Colonic mucosa (tissue), 4 donors: ENCODE measurements at places on chromosomes 12 and 14.
A peak's percentile ranks its signal among the peaks of the same experiment; 100 is the strongest.

DNA sequence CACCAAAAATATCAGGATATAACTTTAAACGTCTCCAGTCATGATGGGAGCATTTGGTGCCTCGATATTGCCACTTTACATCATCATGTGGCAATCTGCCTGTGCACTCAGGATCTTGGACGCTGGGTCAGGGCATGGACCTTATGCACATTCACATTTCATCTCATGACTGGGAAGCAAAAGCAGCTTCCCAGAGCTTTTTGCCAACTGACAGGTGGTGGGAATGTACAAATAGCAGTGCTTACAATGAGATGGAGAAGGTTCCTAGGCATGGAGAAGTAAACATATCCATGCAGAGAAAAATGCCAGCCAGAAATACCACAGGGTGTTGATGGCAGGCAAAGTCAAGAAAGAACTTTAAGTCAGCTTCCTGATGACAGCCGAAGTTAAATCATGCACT, 30.3 kb downstream of the EFCAB11 start:
- no peak for DNase-seq

GRCh38 chr14:104295681-104296387, 157.4 kb downstream of the KIF26A start:
- DNase-seq, result no peak

GRCh38 chr14:95516554-95517181, at the start of gene SYNE3:
SYNE3 (minus strand) TSS chr14:95516650; CDS start chr14:95475821, 40,829 bp downstream.
- DNase-seq, result peak; percentile 78

DNA sequence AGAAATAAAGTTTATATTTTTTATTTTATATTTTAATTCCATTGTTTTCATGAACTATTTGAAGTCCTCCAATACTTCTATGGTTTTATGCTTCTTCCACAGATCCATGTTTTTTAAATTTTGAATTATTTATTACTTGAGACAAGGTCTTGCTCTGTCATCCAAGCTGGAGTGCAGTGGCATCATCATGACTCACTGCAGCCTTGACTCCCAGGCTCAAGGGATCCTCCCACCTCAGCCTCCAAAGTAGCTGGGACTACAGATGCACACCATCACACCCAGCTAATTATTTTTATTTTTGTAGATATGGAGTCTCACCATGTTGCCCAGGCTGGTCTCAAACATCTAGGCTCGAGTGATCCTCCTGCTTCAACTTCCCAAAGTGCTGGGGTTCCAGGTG, 28.8 kb upstream of the DLGAP5 start:
- DNase-seq, result no peak

DNA sequence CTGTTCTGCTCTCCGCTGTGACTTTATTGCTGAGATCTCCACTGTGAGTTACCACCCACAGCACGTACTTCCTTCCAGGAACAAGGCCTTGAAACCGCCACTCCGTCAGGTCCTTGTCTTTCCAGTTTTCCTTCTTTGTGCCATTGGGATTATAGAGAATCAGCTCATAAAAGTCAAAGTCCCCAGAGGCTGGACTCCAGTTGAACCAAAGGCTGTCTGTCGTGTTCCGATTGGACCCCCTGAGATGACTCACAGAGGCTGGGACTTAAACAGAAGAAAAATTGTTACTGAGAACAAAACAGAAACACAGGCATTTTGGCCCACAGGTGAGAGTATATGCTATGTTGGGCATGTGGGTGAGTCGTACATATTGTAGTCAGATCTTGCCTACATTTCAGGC, 76.6 kb downstream of the PTPRB start:
- peak; percentile 72 for DNase-seq

GRCh38 chr12:86903159-86903558, 647.0 kb upstream of the MGAT4C start:
- no peak for DNase-seq

GRCh38 chr12:25248732-25249131, 2.0 kb downstream of the KRAS start:
- DNase-seq, result no peak
